ENCODE measurements at places on chromosomes 16 and 17. TPM values are rescaled to one million over a fixed set of nuclear protein-coding genes. Genes with fewer than 3 reads are reported as not detected.
A peak's percentile ranks its signal among the peaks of the same experiment; 100 is the strongest.

The CSH1 gene
- total RNA-seq: not detected

The TAC4 gene
- total RNA-seq: not detected

The LPCAT2 gene
- 0.87 TPM for total RNA-seq

The KRTAP9-2 gene
- total RNA-seq: not detected

The IGF2BP1 gene
- 0.04 TPM for total RNA-seq

The WNT9B gene
- not detected for total RNA-seq

The BCAS3 gene
- 15.5 TPM for total RNA-seq

The RAP1GAP2 gene
- total RNA-seq: 37.3 TPM

The MT1M gene
- not detected for total RNA-seq

The HBM gene
- not detected for total RNA-seq

The BOLA2 gene
- 11.0 TPM for total RNA-seq

GRCh38 chr17:40071313-40072039 lies 8.7 kb downstream of the THRA start:
- H3K4me1 ChIP-seq: peaks cover 51% of the 10 kb centered on the region
- no peaks in the 10 kb centered on the region for H3K27me3 ChIP-seq
- no peak overlapping the region for H3K27ac ChIP-seq
- no peaks in the 10 kb centered on the region for H3K36me3 ChIP-seq

- H3K27ac ChIP-seq: no peak overlapping the region
- DNase-seq: no peak
- H3K4me1 ChIP-seq: no peaks in the 10 kb centered on the region
- H3K27me3 ChIP-seq: no peaks in the 10 kb centered on the region
- no peak overlapping the region for H3K4me3 ChIP-seq
Observed at GRCh38 chr16:62353355-62353754, 317.1 kb upstream of the CDH8 start.

DNA sequence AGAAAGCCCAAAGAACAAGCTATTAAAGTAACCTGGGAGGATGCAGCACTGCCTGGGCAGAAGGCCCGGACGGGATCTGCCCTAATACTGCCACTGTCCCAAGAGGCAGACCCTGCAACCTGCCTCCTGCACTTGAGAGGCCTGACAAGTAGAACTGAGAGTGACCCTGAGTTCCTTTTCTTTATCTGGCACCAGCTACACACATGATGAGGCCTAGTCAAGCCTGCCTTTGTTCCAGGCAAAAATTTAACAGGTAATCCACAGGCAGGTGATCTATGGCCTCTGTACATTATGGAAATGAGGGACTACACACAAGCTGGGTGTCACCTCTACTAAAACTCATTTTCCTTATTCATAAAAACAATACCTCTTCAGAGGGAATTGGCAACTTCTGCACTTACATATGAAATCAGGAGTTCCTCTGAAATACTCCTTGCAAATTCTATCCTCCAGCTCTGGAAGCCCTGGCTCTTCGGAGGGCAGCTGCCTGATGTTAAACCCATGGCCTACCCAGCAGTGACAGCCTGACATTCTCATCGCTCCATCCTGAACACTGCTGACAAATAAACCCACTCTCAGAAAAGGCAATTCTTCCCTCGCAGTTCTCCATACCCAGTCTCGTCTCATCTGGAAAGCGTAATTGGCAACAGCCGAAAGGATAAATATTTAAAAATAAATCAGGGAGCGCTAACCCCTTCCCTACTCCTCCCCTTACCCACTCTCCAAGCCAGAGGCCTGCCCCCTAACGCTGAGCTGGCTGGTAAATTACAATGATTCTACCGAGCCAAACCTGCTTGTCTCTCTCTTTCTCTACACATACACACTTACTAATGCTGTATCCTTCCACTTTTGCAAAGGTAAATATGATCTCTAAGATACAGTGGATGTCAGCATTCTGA lies 2.5 kb upstream of the ZFHX3 start:
- H3K27me3 ChIP-seq: peaks cover 47% of the 10 kb centered on the region
- peaks cover 13% of the 10 kb centered on the region for H3K4me1 ChIP-seq
- no peak overlapping the region for H3K4me3 ChIP-seq
- no peak overlapping the region for H3K27ac ChIP-seq

DNA sequence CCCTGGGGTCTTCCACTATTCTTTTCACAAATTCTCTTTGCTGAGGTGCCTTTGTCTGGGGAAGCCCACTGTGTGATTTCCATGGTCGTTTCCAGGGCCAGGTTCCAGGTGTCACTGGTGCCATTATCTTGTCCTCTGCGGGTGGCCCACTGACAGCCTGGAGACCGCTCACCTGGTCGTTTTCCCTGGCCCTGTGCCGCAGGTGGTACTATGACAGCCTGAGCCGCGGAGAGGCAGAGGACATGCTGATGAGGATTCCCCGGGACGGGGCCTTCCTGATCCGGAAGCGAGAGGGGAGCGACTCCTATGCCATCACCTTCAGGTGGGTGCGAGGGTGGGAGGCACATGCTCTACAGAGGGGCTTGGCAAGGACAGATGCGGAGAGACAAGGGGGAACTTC lies 98.9 kb downstream of the SDR42E1 start:
- H3K4me3 ChIP-seq: no peak overlapping the region
- H3K4me1 ChIP-seq: no peaks in the 10 kb centered on the region
- no peak overlapping the region for H3K27ac ChIP-seq
- no peaks in the 10 kb centered on the region for H3K36me3 ChIP-seq

- H3K27me3 ChIP-seq: peaks cover 81% of the 10 kb centered on the region
- H3K4me1 ChIP-seq: peaks cover 40% of the 10 kb centered on the region
- H3K36me3 ChIP-seq: peaks cover 5% of the 10 kb centered on the region
- H3K4me3 ChIP-seq: peak overlapping the region; percentile 44
- peak; percentile 45 for DNase-seq
Observed at GRCh38 chr17:79803997-79804855, 7.3 kb upstream of the CBX8 start.

DNA sequence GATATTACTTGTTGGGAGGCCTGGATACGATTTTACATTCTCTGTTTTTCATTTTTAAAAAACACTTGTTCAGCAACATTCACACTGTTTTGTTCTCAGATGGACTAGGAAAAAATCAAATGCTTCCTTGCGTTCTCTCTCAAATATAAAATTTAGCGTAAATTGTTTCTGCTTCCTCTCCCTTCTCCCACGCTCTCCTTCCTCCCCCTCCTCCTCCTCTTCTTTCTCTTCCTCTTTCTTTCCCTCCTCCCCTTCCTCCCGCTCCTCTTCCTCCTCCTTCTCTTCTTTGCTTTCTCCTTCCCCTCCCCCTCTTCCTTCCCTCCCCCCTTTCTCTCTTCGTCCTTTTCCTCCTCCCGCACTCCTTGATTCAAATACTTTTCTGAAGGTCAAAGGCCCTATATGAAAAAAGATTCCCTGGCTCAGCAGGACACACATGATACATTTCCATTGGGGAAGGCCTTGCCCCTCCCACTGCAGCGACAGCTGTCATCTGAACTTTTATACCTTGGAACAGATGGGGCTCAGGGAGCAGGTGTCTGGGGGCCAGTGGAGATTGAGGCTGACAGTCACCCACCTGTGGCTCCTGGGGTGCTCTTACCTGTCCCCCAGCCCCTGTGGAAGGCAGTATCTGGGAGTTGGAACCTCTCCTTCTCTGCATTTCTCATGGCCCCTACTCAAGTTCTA lies 99.4 kb upstream of the SDK2 start:
- no peak overlapping the region for H3K4me3 ChIP-seq
- H3K27ac ChIP-seq: no peak overlapping the region
- DNase-seq: no peak
- H3K36me3 ChIP-seq: no peaks in the 10 kb centered on the region

GRCh38 chr17:41793784-41794539 lies 7.5 kb upstream of the JUP start:
- no peak for DNase-seq
- no peak overlapping the region for H3K27ac ChIP-seq

- H3K4me3 ChIP-seq: peak within 1 kb of the TSS; percentile 88
- peak; percentile 90 for DNase-seq
- H3K27ac ChIP-seq: peak within 1 kb of the TSS; percentile 96
- H3K27me3 ChIP-seq: no peaks in the 10 kb centered on the region
- H3K4me1 ChIP-seq: peaks cover 35% of the 10 kb centered on the region
Observed at GRCh38 chr17:50345432-50346312, at the start of gene XYLT2. Gene XYLT2, plus strand, starts transcription at chr17:50346126. Its CDS starts 15 bp downstream, at chr17:50346141.

DNA sequence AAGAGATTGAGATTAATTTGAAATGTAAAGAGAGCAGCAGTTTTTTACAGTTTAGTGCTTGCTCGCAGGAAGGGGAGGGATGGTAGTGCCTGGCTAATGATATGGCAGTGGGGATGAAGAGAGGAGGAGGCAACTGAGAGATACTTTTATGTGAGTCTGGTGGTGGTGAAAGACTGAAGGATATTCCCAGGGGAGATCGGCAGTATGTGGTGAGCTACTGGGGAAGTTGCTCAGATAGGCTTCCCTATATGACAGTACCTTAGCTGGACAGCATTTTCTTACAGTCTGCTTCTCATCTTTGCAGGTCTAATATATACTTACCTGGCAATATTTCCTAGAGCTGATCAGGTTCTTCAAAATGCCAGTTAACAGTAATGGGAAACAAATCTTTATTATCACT lies 8.6 kb downstream of the CEP95 start:
- H3K4me3 ChIP-seq: no peak overlapping the region
- DNase-seq: no peak
- H3K27ac ChIP-seq: no peak overlapping the region
- H3K4me1 ChIP-seq: peaks cover 7% of the 10 kb centered on the region

GRCh38 chr17:59508999-59509625 lies 56.3 kb upstream of the DHX40 start:
- peaks cover 2% of the 10 kb centered on the region for H3K27me3 ChIP-seq
- H3K4me1 ChIP-seq: no peaks in the 10 kb centered on the region
- H3K36me3 ChIP-seq: no peaks in the 10 kb centered on the region
- DNase-seq: no peak
